T-helper 22 cell (primary cell): ENCODE measurements at places on chromosomes 2 and 18.

DNA sequence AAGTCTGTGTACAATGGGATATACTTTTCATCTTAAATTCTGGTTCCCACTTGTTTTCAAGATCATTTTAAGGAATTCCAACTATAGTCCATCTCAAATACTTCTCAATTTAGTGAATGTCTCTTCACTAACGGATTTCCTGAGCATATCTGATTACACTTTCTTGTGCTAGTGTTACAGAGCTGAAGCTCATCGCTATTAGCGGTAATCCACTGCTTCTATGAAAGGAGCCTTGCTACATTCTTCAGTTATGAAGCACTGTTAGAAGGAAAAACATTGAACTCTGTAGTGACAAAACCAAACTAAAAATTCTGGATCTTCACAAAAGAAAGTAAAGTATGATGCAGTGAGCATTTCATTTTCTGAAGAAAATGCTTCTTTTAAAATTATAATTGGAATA, 72.0 kb downstream of the AGPS start:
- no peak for DNase-seq

DNA sequence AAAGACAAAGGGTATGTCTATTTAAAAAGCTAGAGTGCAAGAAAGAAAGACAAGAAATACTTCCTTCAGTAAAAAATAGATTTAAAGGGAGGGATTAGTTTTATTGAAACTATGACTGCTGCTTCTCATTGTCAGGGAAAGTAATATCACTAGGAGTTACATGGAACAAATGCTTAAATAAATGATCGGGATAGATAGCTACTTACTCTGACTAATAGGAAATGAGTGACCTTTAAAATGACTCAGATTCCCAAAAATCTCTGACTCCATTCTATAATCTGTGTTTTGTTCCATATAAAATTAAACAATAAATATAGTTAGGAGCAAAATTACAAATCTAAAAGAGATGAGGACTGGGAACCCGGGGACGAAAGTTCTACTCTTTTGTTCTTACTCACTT, 669.3 kb downstream of the NR4A2 start:
- no peak for DNase-seq

DNA sequence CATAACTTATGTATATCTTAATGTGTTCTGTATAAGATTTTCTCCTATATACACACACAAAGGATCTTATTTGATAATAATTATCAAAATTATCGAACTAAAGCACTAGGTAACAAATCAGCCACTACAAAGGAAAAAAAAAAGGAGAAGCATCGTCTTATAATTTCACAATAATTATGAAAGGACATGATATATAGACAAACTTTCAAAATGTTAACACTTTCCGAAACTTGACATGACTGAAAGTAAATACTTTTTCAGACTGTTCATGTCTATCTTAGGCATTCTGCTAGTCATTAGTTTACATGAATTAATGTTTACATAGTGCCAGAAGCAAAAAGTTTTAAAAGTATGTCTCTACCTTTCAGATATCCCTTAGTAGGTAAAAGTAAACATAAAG, 7.3 kb upstream of the NR4A2 start:
- no peak for DNase-seq

DNA sequence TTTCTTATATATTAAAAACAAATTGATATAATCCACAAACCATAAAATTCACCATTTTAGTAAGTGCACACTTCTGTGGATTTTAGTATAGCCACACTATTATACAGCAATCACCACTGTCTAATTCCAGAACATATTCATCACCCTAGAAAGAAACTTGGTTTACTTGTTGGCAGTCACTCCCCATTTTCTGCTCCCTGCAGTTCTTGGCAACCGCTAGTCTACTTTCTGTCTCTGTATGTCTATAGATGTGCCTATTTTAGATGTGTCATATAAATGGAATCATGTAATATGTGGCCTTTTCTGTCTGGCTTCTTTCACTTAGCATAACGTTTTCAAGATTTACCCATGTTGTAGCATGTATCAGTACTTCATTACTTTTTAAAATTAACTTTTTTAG, 5.7 kb downstream of the CKAP2L start:
- no peak for DNase-seq

- no peak for DNase-seq
These were observed 38.4 kb downstream of the TBC1D8 start for GRCh38 chr2:101112772-101113157.

- peak; percentile 18 for DNase-seq
These were observed 1.8 kb upstream of the BCL11A start for GRCh38 chr2:60555066-60555782.

DNA sequence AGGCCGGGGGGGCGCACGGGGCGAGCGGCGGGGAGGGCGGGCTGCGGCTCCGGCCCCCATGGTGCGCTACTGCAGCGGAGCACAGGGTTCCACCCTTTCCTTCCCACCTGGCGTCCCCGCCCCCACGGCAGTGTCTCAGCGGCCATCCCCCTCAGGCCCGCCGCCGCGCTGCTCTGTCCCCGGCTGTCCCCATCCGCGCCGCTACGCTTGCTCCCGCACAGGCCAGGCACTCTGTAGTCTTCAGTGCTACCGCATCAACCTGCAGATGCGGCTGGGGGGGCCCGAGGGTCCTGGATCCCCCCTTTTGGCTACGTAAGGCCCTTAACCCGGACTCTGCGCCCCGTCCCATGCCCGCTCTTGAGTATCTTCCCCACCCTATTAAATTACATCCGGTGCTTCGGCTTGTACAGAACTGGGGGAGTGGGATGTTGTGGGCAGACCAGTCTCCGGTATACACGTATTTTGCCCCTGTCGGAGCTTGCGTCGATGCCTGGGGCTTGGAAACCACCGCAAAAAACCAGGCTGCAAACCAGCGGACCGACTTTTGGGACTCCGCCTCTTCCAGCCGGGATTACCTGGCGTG, 598 bp upstream of the WBP1 start:
- peak; percentile 74 for DNase-seq

GRCh38 chr18:74715306-74715705, 117.6 kb downstream of the ZNF407 start:
- no peak for DNase-seq
